Effector memory CD8-positive, alpha-beta T cell (primary cell): ENCODE measurements at places on chromosomes 3 and 15.

- no peak for DNase-seq
Measured at GRCh38 chr3:124413393-124413792, 316.9 kb upstream of the UMPS start.

DNA sequence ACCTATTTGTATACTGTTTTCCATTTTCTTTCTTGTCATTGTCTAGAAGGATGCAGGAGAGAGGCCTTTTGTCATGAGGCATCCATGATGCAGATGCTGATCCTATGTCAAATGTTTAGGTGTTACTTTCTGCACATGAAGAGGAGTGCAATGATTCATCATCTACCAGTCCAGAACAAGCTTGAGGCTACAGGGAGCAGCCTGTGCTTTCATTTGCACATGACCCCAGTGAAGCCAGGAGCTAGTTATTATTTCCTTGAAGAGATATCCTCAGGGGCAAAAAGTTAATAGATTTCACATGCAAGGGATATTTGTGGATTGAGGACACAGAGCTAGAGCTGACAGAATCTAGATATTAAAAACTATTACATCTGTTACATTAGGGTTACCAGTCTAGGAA lies 204.4 kb upstream of the TGFBR2 start:
- no peak for DNase-seq

DNA sequence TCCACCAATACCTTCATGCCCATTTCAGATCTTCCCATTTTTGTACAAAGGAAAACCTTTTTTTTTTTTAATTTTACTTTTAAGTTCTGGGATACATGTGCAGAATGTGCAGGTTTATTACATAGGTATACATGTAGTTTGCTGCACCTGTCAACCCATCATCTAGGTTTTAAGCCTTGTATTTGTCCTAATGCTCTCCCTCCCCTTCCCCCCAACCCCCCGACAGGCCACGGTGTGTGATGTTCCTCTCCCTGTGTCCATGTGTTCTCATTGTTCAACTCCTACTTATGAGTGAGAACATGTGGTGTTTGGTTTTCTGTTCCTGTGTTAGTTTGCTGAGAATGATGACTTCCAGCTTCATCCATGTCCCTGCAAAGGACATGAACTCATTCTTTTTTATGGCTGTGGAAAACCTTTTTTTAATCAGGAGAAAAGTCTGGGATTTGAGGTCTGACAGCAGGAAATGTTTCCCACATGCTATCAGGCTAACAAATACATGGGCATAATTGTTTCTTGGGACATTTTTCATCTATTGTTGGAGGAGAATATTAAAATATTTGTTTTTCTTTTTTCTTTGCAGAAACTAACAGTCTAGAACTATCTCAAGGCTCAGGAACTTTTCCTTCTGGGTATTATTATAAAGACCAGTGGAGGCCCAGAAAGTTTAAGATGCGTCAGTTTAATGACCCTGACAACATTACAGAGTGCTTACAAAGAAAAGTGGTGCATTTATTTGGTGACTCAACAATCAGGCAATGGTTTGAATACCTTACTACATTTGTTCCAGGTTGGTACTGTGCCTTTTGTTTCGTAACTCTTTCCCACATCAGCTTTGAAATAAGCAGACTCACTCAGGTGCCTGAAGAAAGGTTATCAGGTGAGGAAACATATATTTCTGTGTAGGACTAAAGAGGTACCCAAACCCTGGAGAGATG lies 32.8 kb upstream of the NFKBIZ start:
- DNase-seq = no peak

DNA sequence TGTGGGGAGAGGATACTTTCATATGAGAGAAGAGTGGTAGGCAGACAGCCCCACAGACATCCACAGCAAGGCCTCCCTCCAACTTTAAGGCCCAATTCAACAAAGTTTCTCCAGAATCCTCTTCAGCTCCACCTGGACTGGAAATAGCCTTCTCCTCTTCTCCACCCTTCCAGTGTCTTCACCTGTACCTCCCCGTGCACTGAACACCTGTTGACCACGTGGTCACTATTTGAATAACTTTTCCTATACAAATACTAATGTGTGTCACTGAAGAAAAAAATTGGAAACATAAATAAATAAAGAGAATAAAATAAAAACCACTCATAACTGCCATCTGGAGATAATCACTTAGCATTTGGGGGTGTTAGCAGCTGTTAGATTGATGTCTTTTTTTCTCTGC lies 52.9 kb downstream of the CCNL1 start:
- no peak for DNase-seq

DNA sequence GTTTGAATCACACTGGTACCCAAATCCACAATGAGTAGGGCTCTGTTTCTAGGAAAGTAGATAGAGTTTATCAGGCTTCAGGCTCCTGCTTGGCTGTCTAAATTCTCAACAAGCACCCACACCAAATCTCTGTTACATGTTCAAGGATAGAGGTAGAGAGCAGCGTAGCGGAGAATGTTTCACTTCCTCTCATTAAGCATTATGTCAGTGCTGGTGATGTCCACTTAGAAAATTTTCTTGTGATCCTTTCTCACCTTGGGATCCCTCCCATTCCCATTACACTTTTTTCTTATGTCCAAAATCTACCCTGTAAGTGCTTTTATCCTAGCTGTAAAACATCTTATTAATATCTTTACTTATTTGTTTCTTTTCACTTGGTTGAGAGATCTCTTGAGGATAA lies 34.7 kb upstream of the GCSAM start:
- no peak for DNase-seq

GRCh38 chr15:40248006-40248783 lies 9.3 kb downstream of the PAK6 start:
- no peak for DNase-seq

GRCh38 chr3:15099364-15100098 lies 583 bp upstream of the RBSN start:
- peak; percentile 5 for DNase-seq

- DNase-seq = no peak
Measured at GRCh38 chr3:65861718-65862117, 177.0 kb downstream of the MAGI1 start.

GRCh38 chr3:154018100-154018696 lies 103.0 kb upstream of the ARHGEF26 start:
- peak; percentile 14 for DNase-seq

- no peak for DNase-seq
Measured at GRCh38 chr15:64991536-64992135, 1.9 kb upstream of the SPG21 start.

DNA sequence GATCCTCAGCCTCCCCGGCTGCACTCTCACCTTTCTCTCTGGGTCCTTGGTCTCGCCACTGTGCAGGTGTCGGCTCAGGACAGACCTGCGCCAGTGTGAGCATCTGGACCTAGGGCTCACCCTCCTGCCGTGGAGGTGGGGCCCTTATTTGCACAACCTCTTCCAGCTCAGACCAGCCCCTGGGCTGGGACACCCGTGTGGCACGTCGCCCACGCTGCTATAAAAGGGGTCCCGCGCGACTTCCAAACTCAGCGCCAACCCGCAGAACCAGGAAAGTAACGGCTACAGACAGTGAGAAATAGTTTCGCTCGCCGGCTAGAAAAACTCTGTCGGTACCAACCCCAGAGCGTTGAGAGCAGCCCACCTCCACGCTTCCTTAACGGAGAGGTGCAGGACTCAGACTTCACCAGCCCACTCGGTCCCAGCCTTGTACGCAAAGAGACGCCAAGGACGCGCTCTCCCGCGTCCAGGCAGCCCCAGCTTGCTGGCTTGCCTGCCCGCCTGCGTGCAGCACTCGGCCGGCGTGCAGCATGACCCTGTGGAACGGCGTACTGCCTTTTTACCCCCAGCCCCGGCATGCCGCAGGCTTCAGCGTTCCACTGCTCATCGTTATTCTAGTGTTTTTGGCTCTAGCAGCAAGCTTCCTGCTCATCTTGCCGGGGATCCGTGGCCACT lies at the start of the genes DUOX2 and DUOXA2:
Gene DUOX2, minus strand, starts transcription at position 97 of the 675 bp plus-strand sequence. CDS start 761 bp downstream, outside the sequence.
Gene DUOXA2, plus strand, starts transcription at position 251 of the 675 bp plus-strand sequence. Its CDS starts 280 bp downstream, at position 531.
- DNase-seq = no peak

- DNase-seq = no peak
Measured at GRCh38 chr3:109098079-109098644, 19.8 kb downstream of the MORC1 start.

GRCh38 chr3:37227870-37228549 lies 53.6 kb upstream of the LRRFIP2 start:
- no peak for DNase-seq

- DNase-seq = peak; percentile 38
Measured at GRCh38 chr15:85625166-85625830, 169.4 kb downstream of the KLHL25 start.

- DNase-seq = peak; percentile 27
Measured at GRCh38 chr3:170033489-170033888, 4.3 kb upstream of the GPR160 start.

DNA sequence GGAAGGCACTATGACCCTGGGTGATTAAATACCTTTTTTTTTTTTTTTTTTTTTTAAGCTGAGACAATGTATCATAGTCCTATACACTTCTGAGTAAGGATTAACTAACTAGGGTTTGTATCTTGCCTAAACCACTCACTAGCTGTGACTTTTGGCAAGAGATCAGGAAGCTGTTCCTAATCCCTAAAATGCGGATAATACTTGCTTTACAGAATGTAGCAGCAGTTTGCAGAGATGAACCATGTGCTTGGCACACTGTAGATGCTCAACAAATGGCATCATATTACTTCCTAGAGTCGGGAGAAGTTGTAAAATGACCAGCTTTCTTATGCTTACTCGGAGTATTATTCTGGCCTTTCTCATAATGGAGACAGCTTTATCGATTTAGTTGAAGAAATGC lies 25.6 kb upstream of the PYGO1 start:
- no peak for DNase-seq

DNA sequence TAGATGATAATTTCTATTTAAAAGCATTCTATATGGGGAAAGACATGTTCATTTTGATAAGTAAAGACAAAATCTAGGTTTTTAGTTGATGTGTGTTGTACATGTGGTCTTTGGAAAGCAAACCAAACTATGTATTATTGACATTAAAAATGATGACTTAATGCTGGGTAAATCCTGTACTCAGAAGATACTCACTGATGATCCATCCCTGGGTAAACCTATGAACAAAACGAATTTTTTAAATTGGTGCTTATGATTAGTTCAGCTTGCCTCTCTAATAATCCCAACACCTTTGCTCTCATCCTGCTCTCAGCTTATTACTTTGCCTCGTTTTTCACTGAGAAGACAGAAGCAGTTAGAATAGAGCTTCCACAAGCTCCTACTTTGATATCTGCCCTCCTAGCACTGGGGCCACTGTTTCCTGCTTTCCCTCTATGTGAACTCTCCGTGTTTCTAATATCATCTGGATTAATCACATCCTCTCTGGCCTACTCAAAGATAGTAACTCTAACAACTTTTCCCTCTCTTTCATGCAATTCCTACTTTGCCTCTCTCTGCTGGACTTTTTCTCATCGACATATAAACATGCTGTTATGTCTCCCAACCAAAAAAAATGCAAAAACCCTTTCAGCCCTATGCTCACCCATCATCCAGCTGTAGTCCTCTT lies 29.3 kb downstream of the RARRES1 start:
- no peak for DNase-seq

DNA sequence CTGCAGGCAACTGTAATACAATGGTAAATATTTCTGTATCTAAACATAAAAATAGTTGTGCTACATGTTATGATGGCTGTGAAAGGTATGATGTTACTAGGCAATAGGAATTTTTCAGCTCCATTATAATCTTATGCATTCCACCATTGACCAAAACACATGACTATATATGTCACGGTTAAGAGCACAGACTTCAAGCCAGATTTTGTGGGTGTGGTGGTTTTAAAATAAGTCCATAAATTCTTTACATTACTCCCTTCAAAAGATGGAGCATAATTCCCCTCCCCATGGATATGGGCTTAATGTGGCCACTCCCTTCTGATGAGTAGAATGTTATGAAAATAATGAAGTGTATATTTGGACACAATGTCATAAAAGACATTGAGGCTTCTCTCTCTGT lies 88.4 kb upstream of the TBC1D5 start:
- DNase-seq = no peak

- no peak for DNase-seq
Measured at GRCh38 chr15:61700803-61701202, 359.4 kb downstream of the VPS13C start.

- no peak for DNase-seq
Measured at GRCh38 chr3:159165961-159166360, 364.1 kb downstream of the MFSD1 start.
